CD4-positive, alpha-beta T cell treated with Interleukin-4 for 4 hours (primary cell): ENCODE measurements at places on chromosomes 1 and 21.

- DNase-seq, result peak; percentile 70
These were observed 4.5 kb downstream of the KCNJ9 start for GRCh38 chr1:160085686-160086455.

- no peak for DNase-seq
These were observed 24.0 kb downstream of the C1QB start for GRCh38 chr1:22676916-22677583.

DNA sequence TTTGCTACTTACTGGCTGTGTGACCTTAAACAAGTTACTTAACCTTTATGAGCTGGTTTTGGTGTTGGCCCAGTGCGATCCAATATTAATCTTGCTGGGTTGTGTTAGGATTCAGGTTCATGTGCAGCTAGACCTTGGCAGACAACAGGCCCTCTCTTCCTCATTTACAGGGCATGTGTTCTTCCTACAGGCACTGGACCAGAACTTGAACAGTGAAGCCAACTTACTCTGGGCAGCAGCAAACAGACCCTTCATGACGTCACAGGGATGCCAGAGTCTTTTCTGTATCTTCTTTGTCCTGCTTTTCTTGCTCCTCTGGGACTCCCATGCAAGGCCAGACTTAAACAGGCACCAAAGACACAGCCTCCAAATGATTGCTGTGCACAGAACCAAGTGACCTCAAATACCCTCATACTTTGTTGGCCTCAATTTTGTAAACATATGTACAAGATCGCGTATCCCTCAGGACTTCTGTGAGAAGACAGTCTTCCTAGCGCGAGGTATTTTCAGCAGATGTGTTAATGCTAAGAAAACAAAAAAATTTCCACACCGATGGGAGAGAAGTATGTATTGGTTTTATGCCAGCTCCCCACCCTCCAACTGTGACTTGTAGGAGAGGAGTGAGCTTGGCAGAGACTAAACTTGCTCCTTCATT, 73.7 kb downstream of the URB2 start:
- DNase-seq, result no peak

- DNase-seq, result no peak
These were observed 12.4 kb downstream of the ZBTB18 start for GRCh38 chr1:244063498-244063897.

DNA sequence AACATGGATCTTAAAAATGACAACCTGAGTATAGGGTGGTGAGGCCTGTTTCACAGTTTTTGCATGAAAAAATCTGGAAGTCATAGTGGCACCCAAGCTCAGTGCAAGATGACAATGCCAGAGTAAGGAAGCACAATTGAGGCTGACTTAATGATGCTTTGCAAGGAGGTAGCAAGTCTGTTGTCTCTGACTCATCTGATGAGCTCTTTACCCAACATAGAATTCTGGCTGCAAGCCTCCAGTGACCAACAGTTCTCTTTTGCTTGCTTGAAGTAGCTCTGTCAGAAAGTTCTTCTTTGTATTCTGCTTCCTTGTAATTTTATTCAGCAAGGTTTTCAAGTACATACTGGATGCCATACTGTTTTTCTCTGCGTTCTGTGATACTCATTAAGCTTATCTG, 117.1 kb downstream of the FOXD2 start:
- DNase-seq, result no peak

- DNase-seq, result no peak
These were observed 318.3 kb downstream of the MATN1 start for GRCh38 chr1:30405081-30405480.
